ENCODE measurements at places on chromosomes 1 and 21.

DNA sequence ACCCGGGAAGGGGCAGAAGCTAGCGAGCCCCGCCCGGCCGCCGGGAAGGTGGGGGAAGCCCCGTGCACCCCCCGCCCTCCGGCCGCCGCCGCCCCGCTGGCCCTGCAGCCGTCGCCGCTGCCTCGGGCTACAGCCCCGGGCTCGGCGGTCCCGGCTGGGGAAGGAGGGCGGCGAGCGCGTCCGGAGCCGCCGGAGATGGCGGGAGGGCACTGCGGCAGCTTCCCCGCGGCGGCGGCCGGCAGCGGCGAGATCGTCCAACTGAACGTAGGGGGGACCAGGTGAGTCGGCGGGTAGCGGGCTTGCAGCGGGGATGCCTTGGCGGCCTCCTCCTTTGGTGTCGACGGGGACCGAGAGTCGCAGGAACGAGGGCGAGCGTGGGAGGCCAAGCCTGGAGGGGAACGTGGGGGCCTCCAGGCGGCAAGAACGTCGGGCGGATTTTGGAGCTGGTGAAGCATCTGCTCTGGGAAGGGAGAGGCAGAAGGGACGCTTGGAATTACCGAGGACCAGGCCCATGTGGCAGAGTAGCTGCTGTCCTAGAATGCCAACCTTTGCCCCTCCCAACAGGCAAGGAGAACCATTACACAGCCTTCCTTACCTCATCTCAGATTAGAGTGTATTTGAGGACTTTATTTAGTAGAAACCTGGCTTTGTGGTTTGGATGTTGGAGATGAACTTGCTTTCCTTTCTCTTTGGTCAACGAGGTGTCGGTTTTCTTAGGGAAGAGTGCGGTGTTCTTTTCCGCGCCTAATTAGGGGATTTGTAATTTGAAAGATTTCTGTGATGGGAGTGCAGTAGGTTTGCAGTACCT lies 591 bp downstream of the KCTD3 start:
- DNase-seq: no peak

DNA sequence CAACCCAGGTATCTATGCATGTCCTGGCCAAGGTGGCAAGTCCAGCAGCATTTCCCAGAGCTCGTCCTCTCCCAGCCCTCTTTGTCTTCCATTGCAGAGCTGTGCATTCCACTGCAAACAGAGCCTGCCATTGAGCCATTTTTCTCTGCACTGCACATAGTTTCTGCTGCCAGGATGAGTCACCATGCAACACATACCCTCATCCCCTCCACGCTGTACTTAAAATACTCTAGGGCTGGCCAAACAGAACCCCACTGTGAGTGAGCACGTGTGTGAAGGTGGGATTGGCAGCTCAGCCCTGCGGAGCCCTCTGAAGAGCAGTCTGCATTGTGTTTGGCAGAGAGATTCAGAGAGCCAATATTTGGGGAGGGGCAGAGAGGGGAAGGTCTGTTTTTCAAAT lies 3.9 kb upstream of the ATP1B1 start:
- DNase-seq: no peak

DNA sequence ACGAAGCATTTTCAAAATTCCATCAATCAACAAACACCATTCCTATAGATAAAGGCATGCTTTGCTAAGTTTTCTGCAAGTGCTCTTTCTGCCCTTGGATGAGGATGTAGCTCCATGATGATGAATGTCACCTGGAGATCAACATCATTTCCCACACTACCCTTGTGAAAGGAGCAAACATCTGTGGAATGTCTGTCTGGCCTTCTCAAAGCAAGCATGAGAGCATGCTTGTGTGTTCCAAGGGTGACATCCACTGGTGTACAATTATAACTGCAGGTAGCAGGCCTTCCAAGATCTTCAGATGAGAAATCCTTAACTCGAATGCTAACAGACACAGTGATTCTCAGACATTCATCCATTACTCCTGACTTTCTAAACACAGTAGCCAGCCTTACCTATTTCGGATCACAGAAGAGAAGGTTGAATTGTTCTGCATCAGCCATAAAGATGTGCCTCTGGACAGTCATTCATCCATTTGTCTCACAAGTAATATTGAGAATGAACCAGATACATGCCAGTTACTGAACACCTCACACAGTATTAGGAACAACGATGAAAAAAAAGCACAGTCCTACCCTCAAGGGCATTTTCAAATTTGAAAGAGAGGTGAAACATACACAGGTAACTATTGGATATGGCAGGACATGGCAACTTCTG lies 162.4 kb downstream of the TPR start:
- peak; percentile 61 for DNase-seq

GRCh38 chr1:208835097-208835463 lies 590.9 kb upstream of the PLXNA2 start:
- DNase-seq: no peak

DNA sequence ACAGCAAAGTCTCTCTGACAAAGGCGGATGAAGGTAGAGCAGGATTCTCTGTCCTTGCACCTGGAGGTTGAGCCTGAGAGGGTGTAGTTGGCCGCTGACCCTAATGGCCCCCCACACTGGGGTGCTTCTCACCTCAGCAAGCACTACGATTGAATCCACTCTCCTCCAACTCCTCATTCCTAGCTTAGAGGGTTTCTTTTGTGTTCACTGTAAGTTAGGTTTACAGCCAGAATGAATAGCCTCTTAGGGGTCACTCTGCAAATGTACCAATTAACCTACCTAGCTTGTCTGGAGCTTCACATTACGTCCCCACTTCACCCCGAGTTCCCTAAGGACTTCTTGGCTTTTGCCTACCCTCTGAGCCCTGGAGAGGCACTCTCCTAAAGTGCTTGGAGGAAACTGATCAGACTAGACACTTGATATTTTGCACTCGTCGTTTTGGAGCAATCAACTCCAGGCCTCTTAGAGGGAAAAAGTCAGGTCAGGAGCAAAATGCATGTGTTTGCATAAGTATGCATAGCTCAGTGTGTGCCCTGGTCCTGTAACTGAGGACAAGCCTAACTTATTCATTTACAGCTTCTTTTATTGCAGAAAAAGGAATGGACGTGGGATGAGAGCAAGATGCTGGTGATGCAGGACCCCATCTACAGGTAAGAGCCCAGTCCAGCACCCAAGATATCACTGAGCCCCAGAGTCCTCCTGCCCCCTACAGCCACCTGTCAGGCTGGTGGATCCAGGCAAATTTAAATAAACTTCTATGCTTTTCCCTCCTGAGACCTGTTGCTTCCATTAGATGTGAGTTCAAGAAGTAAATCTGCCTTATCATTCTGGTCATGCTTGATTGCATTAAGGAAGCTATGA lies 76.4 kb downstream of the SPATA46 start:
- DNase-seq: no peak

GRCh38 chr1:202286622-202287097 lies 55.1 kb downstream of the UBE2T start:
- DNase-seq: no peak

GRCh38 chr1:92990828-92991227 lies 29.6 kb upstream of the DIPK1A start:
- no peak for DNase-seq

DNA sequence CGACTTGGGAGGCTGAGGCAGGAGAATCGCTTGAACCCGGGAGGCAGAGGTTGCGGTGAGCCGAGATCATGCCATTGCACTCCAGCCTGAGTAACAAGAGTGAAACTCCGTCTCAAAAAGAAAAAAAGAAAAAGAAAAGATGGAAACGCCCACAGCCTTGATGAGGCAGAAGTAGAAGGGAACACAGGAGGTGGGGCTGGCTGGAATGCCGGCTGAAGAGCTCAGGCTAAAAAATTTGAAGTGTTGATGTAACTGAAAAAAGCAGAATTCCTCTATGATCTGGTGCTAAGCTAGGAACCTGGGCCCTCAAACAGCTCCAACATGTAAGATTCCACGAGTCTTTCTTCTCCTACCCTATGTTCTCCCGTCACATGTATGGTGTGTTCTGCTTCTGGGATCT lies 53.6 kb downstream of the SLC66A1 start:
- DNase-seq: no peak

DNA sequence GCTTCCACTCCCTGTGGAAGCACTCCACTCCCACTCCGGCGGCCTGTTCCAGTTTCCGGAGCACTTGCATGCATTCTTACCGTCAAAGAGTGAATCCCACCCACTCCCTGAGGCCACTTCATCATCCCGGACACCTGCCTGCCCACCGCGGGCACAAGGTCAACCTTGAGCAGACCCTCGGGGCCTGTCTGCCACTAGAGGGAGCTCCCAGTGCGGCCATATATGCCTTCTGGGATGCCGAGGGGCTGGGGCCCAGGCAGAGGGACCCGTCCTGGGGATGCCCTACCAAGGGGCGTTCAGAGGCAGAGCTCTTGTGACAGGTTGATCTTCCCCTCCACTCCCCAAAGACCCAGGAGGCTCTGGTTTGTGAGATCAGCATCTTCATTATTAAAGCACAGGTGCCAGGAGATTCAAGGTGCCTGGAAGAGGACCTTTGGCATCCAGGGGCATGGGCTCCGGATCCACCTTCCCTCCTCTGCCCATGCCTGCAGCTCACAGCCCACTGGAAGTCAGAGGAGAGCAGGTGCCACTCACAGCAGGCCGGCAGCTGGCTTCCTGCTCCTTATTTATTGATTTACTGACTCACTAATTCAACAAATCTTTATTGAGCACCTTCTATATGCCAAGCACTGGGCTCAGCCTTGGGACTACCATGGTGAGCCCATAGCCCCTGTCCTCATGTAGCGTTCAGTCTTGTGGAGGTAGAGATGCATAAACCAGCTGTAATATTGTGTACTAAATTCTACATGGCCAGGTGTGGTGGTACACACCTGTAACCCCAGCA lies 47.3 kb downstream of the UBIAD1 start:
- no peak for DNase-seq

- no peak for DNase-seq
Observed at GRCh38 chr1:227883073-227883520, 64.6 kb downstream of the WNT9A start.

DNA sequence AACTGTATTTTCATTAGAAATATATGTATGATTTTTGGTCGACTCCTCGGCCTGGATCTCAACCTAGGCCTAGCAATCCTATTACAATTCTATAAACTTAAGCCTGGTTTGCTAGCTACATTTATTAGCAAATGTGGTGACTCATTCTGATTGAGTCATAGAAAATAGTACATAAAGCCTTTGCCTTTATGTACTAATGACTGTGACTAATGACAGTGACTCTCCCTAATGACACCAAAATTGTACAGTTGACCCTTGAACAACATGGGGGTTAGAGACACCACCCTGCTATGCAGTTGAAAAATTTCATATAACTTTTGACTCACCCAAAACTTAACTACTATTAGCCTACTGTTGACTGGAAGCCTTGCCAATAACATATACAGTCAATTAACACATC lies 78.9 kb downstream of the CLEC20A start:
- peak; percentile 78 for DNase-seq

DNA sequence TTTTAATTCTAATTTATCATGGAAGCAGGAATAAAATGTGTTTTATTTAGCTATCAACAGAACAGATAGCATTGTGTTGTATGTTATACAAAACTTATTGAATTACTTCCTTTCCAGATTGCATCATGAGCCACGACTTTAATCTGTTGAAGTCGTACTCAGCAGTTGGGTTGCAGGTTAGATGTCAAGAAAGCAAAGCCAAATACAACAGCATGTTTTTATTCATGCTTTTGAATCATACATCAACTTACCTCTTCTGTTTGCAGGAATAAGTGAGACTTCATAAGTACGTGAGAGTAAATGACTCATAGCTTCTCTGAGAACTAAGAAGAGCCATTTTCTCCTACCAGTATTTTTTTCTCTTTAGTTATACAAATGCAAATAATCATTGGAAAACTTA lies 110.8 kb upstream of the ADGRL4 start:
- DNase-seq: no peak

DNA sequence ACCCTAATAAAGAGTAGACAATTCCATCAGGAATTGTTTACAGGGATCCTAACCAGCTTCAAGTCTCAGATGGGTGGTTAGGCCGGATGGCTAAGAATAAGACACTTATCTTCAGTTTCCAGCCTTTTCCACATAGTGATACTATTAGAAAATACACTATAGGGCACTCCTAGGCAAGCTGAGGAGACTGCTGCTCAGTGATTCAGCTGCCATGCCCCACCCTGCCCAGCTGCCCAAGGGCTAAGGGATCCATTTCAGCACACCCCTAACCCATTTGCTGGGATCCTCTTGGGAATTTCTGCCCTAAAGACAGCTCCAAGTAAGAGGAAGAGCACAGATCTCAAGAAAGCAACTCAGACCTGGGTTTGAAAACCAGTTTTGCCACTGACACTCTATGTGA lies 31.9 kb downstream of the PLPP3 start:
- DNase-seq: no peak

- DNase-seq: no peak
Observed at GRCh38 chr1:225709101-225709500, 56.2 kb upstream of the ENAH start.

GRCh38 chr1:203175237-203175826 lies at the start of gene MYBPH:
TSS of gene MYBPH (minus strand) at chr1:203175826. CDS start at chr1:203175755, 71 bp downstream.
- DNase-seq: no peak

- no peak for DNase-seq
Observed at GRCh38 chr1:115649964-115650363, 8.2 kb downstream of the VANGL1 start.

All from epithelial cell of prostate (primary cell).